ENCODE measurements at places on chromosomes 2 and 18. TPM values are rescaled to one million over a fixed set of nuclear protein-coding genes. Genes with fewer than 3 reads are reported as not detected.

CCDC142 gene
- total RNA-seq = 31.6 TPM

BUB1 gene
- 2.4 TPM for total RNA-seq

ALLC gene
- not detected for total RNA-seq

DNA sequence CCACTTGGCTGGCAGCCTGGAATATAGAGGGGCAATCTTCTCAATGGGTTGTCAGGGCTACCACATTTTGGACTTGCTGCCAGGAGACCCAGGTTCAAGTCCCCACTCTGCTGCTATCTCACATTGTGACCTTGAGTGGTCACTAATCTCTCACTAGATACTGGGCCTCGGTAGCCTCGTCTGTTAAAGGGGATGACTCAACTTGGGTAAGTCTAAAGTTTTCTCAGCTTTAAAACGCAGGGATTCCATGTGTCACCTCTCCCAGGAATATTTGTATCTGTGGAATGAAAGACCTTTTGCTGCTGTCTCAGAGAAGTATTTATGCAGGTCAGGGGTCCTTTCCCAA is 86.3 kb downstream of the SEMA4F start:
- DNase-seq = no peak

Measured in omental fat pad (tissue), 4 donors.